ENCODE measurements at places on chromosomes 5 and 9. TPM values are rescaled to one million over a fixed set of nuclear protein-coding genes. Genes with fewer than 3 reads are reported as not detected.

ANKRD34B gene
- total RNA-seq, result not detected

MEIKIN gene
- total RNA-seq, result not detected

DNA sequence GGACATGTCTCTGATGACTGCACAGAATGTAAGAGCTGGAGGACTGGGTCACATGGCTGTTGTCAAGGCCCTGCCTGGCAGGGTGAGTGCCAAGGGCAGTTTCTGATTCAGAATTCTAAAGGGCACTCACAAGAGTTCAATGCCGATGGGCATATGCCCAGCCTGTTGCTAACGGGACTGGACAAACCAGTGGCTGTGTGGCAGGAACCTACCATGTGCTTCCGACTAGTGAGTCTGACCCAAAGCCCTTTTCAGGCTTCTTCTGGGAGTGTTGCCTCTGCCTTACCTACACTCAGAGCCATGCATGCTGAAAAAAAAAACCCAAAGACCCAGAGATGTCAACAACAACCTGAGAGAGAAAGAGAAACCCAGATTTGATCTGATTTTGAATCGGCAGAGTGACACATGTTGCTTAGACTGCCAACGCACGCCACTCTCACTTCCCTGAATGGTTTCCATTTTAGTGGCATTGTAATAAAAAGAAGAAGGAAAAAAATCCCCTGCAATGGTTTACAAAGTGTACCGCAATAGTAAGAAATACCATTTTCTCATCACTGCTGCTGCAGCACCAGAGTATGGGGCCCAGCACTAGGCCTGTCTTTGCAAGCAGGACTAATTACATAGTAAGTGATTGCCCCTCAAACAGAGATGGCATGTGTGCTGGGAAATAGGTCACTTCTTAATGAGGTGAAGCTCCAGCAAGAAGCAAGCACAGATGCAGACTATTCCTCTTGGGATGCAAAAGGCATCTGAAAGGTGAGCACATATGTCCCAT lies 194.3 kb downstream of the PALM2AKAP2 start:
- no peaks in the 10 kb centered on the region for H3K36me3 ChIP-seq
- no peak overlapping the region for H3K4me3 ChIP-seq

QRFP gene
- not detected for total RNA-seq

DNA sequence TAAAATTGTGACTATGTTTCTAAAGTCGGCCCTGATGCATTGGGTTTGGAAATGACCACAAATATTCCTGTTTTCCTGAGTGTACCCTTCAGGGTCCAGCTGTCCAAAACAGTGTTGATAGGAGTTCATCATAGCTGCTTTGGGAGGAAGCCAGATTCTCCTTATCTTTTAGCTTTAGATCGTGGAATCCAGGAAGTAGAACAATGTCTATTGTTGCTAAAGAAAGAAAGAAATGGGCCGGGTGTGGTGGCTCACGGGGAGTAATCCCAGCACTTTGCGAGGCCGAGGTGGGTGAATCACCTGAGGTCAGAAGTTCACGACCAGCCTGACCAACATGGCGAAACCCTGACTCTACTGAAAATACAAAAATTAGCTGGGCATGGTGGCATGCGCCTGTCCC lies 9.5 kb downstream of the CAVIN4 start:
- H3K27me3 ChIP-seq, result no peaks in the 10 kb centered on the region
- H3K36me3 ChIP-seq, result no peaks in the 10 kb centered on the region
